ENCODE measurements at places on chromosomes 12 and 14. TPM values are rescaled to one million over a fixed set of nuclear protein-coding genes. Genes with fewer than 3 reads are reported as not detected.

DNA sequence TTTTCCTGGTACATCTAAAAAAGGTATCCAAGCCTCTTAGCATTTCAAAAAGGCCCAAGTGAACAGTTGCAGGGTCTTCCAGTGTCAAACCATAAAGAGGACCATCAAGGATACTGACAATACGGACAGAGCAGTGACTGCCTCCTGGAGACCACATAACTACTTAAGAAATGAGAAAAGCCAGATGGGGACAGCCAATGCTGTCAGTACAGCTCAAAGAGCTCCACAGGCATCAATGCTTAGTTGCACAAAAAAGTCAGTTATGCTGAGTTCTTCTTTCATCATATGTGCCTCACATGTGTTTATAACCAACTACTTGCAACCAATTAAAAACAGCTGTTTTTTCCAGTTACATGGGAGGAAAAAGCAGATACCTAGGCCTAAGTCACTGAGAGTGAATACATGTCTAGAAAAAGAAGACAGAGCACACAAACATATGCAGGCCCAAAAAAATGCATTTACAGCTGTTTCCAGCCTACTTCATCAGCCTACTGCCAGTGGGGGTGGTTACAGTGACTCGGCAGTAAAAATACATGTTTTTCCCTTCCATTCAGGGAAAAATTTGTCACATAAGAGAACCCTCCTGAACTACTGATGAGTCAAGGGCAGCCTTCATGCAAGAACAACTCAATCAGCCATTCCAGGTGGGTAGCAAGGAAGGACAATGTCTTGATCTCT, 84.0 kb downstream of the DCAF5 start:
- H3K27ac ChIP-seq: no peak overlapping the region
- H3K4me3 ChIP-seq: no peak overlapping the region
- H3K4me1 ChIP-seq: peaks cover 3% of the 10 kb centered on the region
- H3K36me3 ChIP-seq: peaks cover 2% of the 10 kb centered on the region

DNA sequence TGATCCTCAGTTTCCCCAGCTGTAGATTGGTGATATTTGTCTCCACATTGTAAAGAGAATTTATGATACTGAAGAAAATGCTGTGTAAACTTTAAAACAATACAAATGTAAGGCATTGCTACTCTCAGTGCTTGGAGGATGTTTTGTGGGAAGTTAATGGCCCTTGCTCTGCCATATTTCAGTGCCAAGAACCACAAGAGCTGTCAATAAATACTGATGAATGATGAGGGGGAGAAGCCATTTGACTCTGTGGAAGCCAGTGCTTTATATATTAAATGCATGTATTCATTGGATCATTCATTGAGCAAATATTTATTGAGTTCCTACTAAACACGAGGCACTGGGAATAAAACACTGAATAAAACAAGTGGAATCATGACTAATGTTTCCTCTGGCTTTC, 30.8 kb downstream of the CACNA1C start:
- H3K4me3 ChIP-seq: no peak overlapping the region
- no peak overlapping the region for H3K27ac ChIP-seq
- H3K27me3 ChIP-seq: no peaks in the 10 kb centered on the region
- no peak for DNase-seq
- no peaks in the 10 kb centered on the region for H3K36me3 ChIP-seq
- H3K4me1 ChIP-seq: no peaks in the 10 kb centered on the region

- H3K27ac ChIP-seq: no peak overlapping the region
- no peak overlapping the region for H3K4me3 ChIP-seq
- DNase-seq: no peak
Measured at GRCh38 chr12:94379479-94380113, 80.1 kb downstream of the CEP83 start.

- no peaks in the 10 kb centered on the region for H3K36me3 ChIP-seq
- DNase-seq: no peak
- H3K4me1 ChIP-seq: peaks cover 4% of the 10 kb centered on the region
- no peak overlapping the region for H3K4me3 ChIP-seq
- H3K27ac ChIP-seq: no peak overlapping the region
- H3K27me3 ChIP-seq: no peaks in the 10 kb centered on the region
Measured at GRCh38 chr12:92605621-92606170, 97.1 kb upstream of the PLEKHG7 start.

DNA sequence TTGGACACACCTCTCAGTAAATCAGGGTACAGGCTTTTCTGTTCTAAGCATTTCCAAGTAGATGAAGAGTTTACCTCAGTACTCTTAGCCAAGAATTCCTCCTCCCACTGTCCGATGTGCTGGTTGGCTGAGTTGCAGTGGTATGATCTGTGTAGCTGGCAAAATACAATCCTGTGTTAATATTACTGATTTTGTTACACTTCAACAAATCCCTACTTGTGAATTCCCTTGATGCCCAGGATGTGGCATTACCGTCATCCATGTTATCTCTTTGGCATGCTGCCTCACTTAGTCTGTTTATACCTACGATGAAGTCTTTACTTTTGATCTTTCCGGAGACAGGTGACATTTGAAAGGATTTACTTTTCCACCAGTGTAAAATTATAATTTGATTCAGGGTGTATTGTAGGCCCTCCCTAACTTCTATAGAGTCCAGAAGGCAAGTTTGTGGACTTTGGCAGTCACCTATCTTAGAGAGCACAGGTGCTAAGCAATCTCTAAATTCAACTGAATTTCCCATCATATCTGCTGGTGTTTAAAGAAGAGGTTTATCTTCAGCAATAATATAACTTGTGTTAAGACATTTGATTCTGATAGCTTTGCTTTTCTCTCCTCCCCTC, 10.1 kb downstream of the CCDC196 start:
- no peaks in the 10 kb centered on the region for H3K36me3 ChIP-seq
- H3K4me1 ChIP-seq: no peaks in the 10 kb centered on the region
- no peak for DNase-seq
- H3K27me3 ChIP-seq: no peaks in the 10 kb centered on the region
- H3K4me3 ChIP-seq: no peak overlapping the region

GRCh38 chr12:90124289-90124688, 415.7 kb upstream of the ATP2B1 start:
- H3K36me3 ChIP-seq: no peaks in the 10 kb centered on the region
- no peak for DNase-seq

DNA sequence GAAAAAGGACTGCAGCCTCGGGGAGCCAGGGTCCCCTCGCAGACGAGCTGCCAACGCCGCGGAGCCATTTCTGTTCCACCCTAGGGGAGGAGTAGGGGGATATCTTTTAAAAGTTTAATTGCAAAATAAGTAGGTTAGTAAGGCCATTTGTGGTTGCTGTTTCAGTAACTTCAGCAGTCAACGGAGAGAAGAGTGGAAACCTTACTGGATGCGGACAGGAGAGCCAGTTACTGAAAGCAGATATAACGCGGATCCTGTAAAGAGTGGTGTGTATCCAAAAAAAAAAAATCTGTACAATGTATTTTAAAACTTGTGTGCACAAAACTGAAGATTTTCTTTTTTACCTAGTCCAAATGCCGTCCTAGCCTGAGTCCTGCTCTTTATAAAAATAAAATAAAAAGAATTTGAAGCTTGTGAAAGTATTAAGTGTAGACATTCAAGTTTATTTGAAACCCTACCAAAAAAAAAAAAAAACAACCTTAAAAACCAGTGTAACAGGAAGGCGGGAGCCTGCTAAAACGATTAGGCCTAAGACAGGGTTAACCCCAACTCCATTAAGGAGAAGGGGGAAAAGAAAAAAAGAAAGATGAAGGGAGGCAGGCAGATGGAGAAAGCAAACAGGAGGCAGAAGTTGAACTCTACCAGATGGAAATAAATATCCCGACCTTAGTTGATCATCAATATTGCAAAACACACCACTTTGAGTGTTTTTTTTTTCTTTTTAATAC, 1.0 kb upstream of the BTG1 start:
- peaks cover 14% of the 10 kb centered on the region for H3K4me1 ChIP-seq
- H3K4me3 ChIP-seq: peak overlapping the region; percentile 56
- no peak for DNase-seq

DNA sequence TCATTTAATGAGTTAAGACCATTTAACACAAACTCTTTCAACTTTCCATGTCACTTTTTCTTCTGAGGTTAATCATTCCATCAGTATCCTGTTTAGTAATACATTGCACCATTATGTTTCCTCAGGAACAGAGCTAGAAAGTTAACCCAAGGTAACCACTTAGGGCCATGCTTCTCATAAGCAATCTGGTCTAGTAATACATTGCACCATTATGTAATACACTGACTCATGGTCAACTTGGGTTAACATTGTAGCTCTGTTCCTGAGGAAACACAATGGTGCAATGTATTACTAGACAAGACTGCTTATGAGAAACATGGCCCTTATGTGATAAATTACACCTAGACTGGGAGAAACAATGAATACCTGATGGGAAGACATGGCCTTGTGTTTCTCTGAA, 21.7 kb downstream of the ERH start:
- H3K27ac ChIP-seq: no peak overlapping the region
- no peaks in the 10 kb centered on the region for H3K4me1 ChIP-seq
- DNase-seq: no peak
- H3K4me3 ChIP-seq: no peak overlapping the region
- no peaks in the 10 kb centered on the region for H3K27me3 ChIP-seq
- H3K36me3 ChIP-seq: peaks cover 9% of the 10 kb centered on the region

DNA sequence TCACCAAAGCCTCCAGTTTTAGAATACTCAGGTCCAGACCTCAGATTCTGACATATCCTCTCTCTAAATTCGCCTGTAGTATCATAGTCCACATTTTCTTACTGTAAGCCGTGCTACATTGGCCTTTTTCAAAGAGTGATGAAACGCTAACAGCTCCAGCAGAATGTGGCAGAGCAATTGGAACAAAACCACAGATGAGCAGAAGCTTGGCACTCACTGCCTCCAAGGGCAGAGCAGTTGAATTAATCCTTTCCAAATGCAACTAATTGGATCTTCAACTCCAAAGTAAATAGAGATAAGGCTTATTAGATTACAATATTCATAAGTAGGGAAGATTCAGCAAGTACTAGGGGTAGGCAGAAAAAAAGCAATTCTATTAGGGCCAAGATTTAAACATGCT, 128.3 kb downstream of the SLC35F4 start:
- H3K27me3 ChIP-seq: no peaks in the 10 kb centered on the region
- DNase-seq: no peak
- peaks cover 9% of the 10 kb centered on the region for H3K4me1 ChIP-seq
- H3K4me3 ChIP-seq: no peak overlapping the region
- H3K36me3 ChIP-seq: no peaks in the 10 kb centered on the region
- no peak overlapping the region for H3K27ac ChIP-seq

- peaks cover 20% of the 10 kb centered on the region for H3K4me1 ChIP-seq
- peak; percentile 14 for DNase-seq
- peaks cover 59% of the 10 kb centered on the region for H3K27me3 ChIP-seq
- H3K27ac ChIP-seq: no peak overlapping the region
Measured at GRCh38 chr12:107320033-107320928, 226.9 kb upstream of the CRY1 start.

DNA sequence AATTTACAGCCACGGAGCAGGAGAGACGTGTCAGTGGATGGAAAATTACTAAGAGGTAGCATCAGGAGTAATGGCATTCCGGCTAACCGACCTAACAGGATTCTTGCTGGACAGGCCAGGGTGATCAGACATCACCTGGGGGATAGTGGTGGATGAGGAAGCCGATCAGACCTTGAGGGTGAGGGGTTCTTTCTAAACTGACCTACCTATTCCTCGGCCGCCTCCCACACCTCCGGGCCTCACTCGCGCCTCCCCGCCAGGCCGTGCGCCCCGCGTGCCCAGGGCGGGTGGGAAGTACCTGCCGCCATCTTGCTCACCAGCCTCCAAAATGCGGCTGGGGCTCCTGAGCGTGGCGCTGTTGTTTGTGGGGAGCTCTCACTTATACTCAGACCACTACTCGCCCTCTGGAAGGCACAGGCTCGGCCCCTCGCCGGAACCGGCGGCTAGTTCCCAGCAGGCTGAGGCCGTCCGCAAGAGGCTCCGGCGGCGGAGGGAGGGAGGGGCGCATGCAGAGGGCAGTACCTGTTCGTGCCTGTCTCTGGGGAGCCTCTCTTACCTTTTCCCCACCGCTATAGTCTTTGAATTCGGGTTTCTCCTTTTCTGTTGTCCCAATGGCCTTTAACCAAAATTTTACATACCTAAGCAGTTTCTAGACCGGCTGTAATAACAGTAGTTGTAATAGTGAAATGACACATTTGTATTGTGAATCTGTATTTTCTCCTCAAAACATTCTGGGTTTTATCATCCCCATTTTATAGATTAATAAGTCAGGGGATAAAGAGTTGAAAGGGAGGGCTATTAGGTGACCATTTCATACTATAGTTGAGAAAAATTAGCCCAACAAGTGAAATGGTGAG, at the start of gene TMPRSS12:
Gene TMPRSS12, plus strand, starts transcription at position 290 of the 857 bp plus-strand sequence. Its CDS starts 39 bp downstream, at position 329.
- no peaks in the 10 kb centered on the region for H3K36me3 ChIP-seq
- peak; percentile 20 for DNase-seq
- H3K27ac ChIP-seq: no peak within 1 kb of the TSS
- H3K4me1 ChIP-seq: no peaks in the 10 kb centered on the region
- no peak within 1 kb of the TSS for H3K4me3 ChIP-seq
- H3K27me3 ChIP-seq: peaks cover 4% of the 10 kb centered on the region

GRCh38 chr12:59708064-59708463, 112.2 kb downstream of the SLC16A7 start:
- no peak for DNase-seq
- no peaks in the 10 kb centered on the region for H3K4me1 ChIP-seq
- no peaks in the 10 kb centered on the region for H3K36me3 ChIP-seq
- H3K27ac ChIP-seq: no peak overlapping the region
- no peaks in the 10 kb centered on the region for H3K27me3 ChIP-seq
- no peak overlapping the region for H3K4me3 ChIP-seq

- no peak overlapping the region for H3K27ac ChIP-seq
- H3K4me1 ChIP-seq: peaks cover 28% of the 10 kb centered on the region
- no peak overlapping the region for H3K4me3 ChIP-seq
- no peaks in the 10 kb centered on the region for H3K27me3 ChIP-seq
Measured at GRCh38 chr12:26001530-26001929, 43.0 kb downstream of the RASSF8 start.

DNA sequence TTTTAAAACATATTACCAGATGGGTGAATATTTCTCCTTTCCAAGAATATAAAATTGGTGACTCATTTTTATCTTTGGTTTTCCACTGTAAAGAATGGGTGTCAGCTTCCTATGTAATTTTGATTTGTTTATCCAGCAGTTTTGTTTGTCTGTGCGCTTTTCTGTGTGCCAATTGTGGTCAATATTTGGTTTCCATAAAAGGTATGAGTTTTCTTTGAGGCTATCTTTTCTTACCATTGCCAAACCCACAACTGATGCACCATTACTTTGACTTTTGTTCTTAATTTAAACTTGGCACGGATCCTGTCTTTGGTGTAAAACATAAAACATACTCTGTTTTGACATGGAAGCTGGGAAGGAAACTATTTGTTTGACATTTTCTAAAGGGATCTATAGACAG, 78.8 kb upstream of the NAV3 start:
- H3K36me3 ChIP-seq: no peaks in the 10 kb centered on the region
- H3K27me3 ChIP-seq: no peaks in the 10 kb centered on the region
- peak overlapping the region; percentile 37 for H3K27ac ChIP-seq
- peak; percentile 82 for DNase-seq
- H3K4me1 ChIP-seq: peaks cover 15% of the 10 kb centered on the region
- H3K4me3 ChIP-seq: peak overlapping the region; percentile 8

GRCh38 chr14:21168055-21168454, 12.2 kb upstream of the OR5AU1 start:
- no peaks in the 10 kb centered on the region for H3K4me1 ChIP-seq
- H3K36me3 ChIP-seq: no peaks in the 10 kb centered on the region
- no peak overlapping the region for H3K4me3 ChIP-seq
- no peak overlapping the region for H3K27ac ChIP-seq

AQP6 gene
- total RNA-seq: not detected

NAV3 gene
- total RNA-seq: 37.8 TPM

FAM222A gene
- total RNA-seq: 1.7 TPM
